Lung (tissue), 17 donors: ENCODE measurements at places on chromosomes 1 and 21.
A peak's percentile ranks its signal among the peaks of the same experiment; 100 is the strongest.

GRCh38 chr1:78722947-78723346 is 73.3 kb downstream of the IFI44 start:
- no peak for DNase-seq

- DNase-seq: no peak
Measured at GRCh38 chr1:243465738-243466137, 209.9 kb downstream of the SDCCAG8 start.

DNA sequence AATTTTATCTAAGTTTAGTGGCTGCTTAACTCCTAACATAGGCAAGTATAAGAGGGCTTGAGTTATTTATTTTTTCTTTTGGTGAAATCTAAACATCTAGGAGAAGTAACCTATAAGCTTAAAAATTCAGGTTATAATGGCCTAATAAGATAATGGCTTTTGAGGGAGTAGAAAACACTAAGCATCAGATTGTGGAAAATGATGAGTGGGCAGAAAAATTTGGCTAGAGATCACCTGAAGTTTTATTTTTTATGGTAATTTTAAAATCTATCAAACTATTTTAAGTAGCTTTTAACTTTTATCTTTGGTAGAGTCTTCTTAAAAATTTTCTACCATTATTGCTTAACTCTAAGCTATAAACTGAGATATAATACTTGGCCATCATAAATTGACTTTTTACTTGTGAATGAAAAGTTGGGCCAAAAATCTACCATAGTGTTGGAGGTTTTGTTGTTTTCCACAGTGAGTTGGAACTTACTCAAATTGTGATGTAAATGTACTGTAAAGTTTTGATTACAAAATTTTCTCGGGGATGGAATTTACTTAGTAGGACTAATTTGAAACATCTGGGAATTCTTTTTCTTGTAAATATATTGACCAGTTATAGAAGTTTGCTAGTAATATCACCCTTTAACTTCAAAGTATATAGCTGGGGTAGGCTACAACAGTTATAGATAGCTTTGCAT is 63.9 kb downstream of the USP25 start:
- DNase-seq: peak; percentile 23

- DNase-seq: peak; percentile 40
Measured at GRCh38 chr1:245225322-245226202, 70.8 kb downstream of the KIF26B start.

- DNase-seq: peak; percentile 34
Measured at GRCh38 chr1:94798054-94798453, 22.1 kb upstream of the SLC44A3 start.

- no peak for DNase-seq
Measured at GRCh38 chr1:205049479-205049878, 6.5 kb downstream of the CNTN2 start.

- DNase-seq: no peak
Measured at GRCh38 chr1:113247782-113248181, 142.5 kb upstream of the MAGI3 start.

- DNase-seq: no peak
Measured at GRCh38 chr1:6966326-6966725, 181.1 kb downstream of the CAMTA1 start.

GRCh38 chr1:236332092-236332758 is 50.5 kb upstream of the ERO1B start:
- no peak for DNase-seq

GRCh38 chr1:94280541-94280940 is 43.2 kb upstream of the ARHGAP29 start:
- DNase-seq: no peak

DNA sequence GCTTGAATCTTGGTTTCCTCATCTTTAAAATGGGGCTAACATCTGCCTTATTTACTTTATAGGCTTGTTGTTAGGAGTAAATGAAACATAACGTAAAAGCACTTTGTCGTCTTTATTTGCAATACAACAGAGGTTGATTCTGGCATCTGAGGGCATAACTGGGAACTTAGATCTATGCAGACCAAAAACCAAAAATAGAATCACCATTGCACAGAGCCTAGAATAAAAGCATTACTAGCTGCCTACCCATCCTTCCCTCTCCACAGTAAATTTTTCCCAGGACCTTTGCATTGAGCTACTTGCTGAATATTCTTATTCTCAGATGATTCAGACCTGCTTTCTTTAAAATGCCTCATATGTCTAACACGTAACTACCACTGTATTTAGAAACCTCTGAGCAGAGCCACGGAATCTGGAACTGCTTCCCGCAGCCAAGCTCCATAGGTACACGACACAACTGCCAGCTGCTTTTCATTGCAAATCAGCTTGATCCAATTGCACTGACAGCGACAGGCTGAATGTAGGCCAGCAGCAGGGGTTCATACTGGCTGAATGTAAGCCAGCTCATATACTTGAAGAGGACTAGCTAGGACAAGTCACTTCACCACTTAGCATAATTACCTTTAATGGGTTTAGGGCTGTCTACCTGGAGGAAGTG is 33.2 kb upstream of the SERBP1 start:
- peak; percentile 62 for DNase-seq

DNA sequence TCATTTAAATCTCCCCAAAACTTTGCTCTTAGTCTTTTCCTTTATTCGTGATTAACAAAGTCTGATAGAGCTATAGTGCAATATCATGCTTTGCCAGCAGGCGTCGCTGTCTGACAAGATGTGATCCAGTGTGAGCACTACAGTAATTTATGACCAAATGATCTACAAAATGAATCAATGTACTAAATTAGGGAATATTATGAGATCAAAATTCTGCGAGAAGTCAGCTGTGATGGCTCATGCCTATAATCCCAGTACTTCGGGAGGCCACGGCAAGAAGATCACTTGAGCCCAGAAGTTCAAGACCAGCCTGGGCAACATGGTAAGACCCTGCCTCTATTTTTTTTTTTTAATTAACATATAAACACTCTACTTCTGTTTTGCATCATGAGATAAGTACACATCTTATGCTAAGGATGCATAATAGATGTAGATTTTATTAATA is 3.6 kb upstream of the SPSB1 start:
- peak; percentile 50 for DNase-seq

- DNase-seq: no peak
Measured at GRCh38 chr1:165841582-165842017, 14.2 kb downstream of the UCK2 start.

GRCh38 chr1:178055779-178056471 is 38.0 kb upstream of the RASAL2 start:
- DNase-seq: no peak

DNA sequence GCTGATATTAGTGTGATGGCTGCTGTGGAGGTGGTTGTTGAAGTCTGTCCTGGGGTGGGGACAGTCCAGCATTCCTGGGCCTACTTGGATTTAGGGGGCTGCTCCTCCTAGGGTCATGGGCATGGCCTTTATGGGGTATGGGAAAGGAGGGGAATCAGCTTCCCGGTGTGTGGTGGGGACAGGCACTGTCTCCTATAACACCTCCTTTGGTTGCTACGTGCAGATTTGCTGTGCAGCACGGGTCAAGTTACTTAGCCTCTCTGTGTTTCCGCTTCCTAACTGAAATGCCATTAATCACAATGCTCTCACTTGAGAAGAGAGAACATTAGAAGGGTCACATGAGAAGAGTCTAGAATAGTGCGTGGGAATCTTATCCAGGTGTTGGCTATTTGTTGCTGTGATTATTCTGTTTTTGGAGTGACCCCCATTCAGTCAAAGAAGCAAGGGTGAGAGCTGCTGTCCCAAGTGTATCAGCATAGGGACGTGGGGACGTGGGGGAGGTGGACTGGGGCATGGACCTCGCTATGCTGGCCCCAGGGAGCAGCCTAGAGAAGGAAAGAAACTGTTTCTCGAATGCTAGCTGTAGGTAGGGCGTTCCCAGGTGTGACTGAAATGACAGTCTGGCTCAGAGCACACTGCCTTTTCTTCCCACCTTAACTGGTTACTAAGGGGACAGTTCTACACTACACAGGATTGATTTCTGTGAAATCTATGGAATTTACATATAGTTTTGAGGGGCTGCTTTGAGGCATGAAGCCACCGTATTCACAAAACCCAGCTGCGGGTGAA is 19.9 kb downstream of the SOX13 start:
- no peak for DNase-seq

GRCh38 chr21:26587736-26588201 is 14.7 kb upstream of the CYYR1 start:
- DNase-seq: peak; percentile 75

DNA sequence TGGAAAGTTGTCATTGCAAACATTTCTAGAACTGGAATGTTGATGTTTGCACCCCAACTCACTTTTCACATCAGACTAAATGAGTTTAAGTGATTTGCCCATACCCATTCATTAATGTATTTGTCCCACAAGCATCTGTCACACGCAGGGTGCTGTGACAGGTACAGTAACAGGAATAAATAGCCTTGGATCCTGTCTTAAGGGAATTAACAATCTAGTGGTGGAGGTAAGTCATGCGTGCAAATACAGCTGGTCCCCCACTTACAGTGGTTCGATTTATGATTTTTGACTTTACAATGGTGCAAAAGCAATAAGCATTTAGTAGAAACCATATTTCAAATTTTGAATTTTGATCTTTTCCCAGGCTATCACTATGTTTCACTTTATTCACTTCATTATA is 17.5 kb upstream of the PRDM2 start:
- no peak for DNase-seq

DNA sequence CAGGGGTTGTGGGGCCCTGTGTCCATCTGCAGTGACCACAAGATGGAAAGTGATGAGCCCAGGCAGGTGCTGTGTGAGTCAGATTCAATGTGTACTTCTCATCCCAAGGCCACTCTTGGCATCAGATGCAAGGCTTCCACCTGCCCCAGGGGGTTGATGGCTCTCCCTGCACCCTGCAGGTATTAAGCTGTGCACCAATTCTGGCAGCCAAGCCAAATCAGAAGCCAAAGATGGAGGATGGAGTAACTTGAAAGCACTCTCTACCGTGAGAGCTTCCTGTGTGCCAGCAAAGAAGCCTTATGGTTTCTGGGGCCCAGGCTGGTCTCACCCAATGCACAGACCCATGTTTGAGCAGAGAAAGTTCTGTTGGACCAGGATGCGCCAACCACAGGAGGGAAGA is 44.3 kb upstream of the TENT5C start:
- DNase-seq: no peak

- no peak for DNase-seq
Measured at GRCh38 chr1:119052267-119052666, 64.1 kb upstream of the TBX15 start.

- DNase-seq: no peak
Measured at GRCh38 chr1:181350131-181350530, 133.2 kb upstream of the CACNA1E start.

GRCh38 chr1:95311014-95311413 is 77.0 kb downstream of the RWDD3 start:
- DNase-seq: no peak

GRCh38 chr1:91014475-91014874 is 7.4 kb downstream of the ZNF644 start:
- no peak for DNase-seq

- no peak for DNase-seq
Measured at GRCh38 chr1:9840176-9840575, 16.4 kb upstream of the CLSTN1 start.

DNA sequence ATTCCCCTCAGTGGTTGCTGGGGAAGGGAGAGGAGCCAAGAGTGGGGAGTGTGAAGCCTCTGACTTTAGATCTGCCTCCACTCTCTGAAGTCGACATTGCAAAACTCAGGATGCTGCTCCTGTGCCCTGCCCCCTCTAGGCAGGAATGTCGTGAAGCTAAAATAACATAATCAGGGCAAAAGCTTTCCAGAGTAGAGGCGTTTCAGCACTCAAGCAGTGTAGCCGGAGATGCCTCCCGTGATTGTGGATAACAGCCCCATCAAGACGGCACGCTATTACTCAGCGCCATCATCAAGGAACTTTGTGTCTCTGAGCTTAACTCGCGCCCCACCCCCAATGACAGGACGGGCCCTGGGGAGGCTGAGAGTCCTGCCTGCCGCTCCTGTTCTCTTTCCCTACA is 60.0 kb downstream of the FBXO2 start:
- peak; percentile 23 for DNase-seq

DNA sequence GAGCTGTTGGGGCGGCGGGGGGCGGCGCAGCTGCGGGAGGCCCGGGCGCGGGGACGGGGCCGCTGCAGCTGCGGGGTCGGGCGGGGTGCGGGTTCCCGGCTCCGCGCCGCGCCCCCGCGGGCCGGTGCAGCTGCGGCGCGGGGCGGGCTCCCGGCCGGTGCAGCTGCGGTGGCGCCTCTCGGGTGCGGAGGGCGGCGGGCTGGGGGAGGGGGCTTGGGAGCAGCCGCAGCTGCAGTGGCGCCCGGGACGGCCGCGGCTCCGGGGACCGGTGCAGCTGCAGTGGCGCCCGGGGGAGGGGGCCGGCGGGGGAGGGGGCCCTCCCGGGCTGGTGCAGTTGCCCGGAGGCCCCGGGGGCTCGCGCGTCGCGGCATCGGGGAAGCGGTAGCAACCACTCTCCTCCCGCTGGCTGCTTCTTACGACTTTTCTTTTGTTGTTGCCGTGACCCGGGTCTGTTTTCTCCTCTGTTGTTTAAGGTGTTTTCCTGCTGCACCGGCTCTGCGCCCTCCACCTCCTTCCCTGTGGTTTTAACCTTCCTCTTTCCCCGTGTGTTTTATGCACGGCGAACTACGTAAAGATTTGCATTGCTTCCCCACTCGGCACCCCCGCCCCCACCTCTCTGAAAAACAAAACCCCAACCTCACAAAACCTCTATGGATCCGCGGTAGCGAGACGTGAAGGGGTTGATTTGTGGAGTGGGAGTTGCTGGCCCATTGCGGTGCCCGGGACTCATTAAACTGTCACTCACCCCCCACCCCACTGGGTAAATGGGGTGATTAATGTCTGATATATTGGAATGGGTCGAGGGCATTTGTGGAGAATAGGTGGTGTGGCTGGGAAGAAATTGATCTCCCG is 1.7 kb upstream of the ZBTB18 start:
- peak; percentile 48 for DNase-seq

- DNase-seq: peak; percentile 94
Measured at GRCh38 chr1:10939654-10940450, 72.6 kb upstream of the TARDBP start.

DNA sequence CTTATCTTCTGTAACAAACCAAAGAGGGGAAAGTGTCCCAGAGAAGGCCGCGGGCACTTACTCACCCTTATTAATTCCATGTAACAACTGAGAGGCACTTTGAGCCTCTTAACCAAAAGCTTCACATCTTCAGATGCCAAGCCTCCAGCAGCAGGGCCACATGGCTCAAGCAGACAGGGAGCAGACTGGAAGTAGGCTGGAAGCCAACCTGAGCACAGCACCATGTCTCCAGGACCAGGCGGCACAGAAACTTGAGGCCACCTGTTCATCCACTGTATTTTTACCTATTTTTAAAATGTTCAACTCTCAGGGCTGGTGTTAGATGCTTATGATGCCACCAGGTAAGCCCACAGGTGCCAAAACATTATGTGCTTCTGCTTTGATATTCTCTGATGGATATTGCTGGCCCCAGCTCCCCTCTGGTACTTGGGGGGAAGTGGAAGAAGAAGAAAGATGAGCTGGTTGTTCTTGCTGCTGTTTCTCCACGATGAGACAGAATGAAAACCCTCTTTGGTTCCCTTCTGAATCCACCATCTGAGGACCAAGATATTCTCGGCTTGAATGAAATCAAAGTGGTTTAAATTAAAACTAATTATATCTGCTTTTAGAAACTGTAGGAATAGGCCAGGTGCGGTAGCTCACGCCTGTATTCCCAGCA is 30.6 kb upstream of the SDE2 start:
- DNase-seq: no peak

GRCh38 chr1:9753121-9753531 is 70.6 kb downstream of the CLSTN1 start:
- DNase-seq: peak; percentile 47

GRCh38 chr21:15204140-15204969 is 139.6 kb upstream of the NRIP1 start:
- no peak for DNase-seq
